ENCODE measurements at places on chromosomes 5 and 9.

DNA sequence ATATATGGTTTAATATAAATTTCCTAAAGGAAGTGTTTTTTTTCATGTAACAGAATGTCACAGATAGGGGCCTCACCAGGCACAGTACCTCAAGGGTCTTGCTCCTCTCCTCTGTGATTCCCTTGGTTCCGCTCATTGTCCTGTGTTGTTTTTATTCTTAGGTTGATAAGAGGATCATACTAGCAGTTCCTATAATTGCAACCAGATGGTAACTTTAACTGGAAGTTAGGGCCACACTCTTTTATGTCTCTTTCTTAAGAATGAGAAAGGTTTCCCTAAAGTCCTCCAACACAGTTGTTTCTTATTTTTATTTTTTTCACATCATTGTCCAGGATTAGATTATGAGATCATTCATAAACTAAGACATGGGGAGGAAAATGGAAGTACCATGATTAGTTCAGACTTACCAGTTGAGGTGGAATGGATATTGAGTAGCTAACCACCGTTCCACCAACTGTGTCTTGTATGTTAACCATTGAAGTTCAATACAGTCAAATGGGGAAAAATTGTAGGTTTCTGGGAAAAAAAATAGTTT, 41.1 kb downstream of the FAM174A start:
- DNase-seq: no peak

DNA sequence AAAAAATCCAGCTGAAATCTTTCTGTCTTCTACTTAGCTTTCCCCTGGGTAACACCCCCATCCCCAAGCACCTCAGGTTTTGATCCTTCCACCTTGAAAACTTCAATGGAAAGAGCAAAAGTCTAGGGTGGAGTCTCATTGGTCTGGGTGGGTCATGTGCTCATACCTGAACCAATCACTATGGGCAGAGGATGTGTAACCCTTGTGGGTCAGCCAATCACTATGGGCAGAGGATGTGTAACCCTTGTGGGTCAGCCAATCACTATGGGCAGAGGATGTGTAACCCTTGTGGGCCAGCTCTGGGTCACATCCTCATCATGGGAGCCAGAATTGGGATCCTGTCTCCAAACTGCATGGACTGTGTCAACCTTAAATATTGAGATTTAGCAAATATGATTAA, 18.5 kb downstream of the NAIF1 start:
- no peak for DNase-seq

- no peak for DNase-seq
Measured at GRCh38 chr9:89177944-89178829, at the start of gene SHC3. TSS of gene SHC3 (minus strand) at chr9:89178818. CDS start at chr9:89178460, 358 bp downstream.

DNA sequence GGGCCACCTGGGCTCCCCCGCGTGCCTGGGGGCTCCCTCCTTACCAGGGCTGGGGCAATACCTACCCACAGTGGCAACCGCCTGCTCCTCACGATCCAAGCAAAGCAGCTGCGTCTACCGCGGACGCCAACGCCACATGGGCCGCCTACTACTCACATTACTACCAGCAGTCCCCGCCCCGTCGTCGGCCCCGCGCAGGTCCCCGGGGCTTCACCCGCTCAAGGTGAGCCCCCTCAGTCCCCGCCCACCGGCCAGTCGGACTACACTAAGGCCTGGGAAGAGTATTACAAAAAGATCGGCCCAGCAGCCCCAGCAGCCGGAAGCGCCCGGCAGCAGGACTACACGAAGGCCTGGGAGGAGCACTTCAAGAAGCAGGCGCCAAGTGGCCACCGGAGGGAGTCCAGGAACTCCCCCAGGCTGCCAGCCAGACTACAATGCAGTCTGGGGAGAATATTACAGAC, 106.0 kb upstream of the MTAP start:
- no peak for DNase-seq

GRCh38 chr5:11642438-11642837, 261.8 kb downstream of the CTNND2 start:
- DNase-seq: no peak

All from dorsolateral prefrontal cortex (tissue), 122 donors.